NCI-H1105 treated with DMSO at 0.1 percent for 48 hours (cell line): ENCODE measurements at places on chromosomes 4 and X.
A peak's percentile ranks its signal among the peaks of the same experiment; 100 is the strongest.

- DNase-seq: peak; percentile 54
Observed at GRCh38 chr4:186725469-186726425, 2.1 kb upstream of the FAT1 start.

GRCh38 chr4:183097231-183098018 lies 1.6 kb upstream of the WWC2 start:
- DNase-seq: no peak

DNA sequence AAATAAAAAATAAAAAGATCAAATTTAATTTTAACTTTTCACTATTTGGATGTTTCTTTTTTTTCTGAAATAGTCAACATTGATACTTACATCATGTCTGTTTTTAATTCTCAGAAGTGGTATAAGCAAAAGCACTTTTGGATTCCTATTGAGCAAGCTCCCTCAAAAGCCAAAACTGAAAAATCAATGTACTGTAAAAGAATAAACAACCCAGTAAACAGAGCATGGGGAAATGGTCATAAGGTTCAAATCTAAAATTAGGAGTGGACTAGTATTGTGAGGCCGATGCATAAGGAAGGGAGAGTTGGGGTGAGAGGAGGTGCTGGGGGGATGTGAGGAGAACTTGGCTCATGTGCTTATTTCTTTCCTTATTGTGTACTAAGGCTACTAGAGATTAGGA lies 37.9 kb downstream of the NUDT6 start:
- no peak for DNase-seq

DNA sequence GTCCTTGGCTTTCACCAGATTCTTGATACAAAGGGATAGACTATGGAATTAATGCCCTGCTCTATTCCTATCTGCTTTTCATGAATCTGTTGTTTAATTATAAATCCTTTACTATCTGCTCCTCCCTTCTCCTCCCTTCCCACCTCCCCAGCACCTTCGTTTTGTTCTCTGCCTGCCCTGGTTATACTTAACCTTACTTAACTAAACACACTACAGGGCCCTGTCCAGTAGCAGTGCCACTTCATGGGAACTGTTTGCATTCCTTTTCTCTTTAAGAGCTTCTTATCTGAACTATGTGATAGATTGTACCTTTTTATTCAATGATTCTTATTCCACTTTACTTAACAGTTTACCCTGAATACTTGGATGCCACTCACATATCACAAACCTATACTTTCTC lies 830 bp downstream of the HOPX start:
- DNase-seq: no peak

DNA sequence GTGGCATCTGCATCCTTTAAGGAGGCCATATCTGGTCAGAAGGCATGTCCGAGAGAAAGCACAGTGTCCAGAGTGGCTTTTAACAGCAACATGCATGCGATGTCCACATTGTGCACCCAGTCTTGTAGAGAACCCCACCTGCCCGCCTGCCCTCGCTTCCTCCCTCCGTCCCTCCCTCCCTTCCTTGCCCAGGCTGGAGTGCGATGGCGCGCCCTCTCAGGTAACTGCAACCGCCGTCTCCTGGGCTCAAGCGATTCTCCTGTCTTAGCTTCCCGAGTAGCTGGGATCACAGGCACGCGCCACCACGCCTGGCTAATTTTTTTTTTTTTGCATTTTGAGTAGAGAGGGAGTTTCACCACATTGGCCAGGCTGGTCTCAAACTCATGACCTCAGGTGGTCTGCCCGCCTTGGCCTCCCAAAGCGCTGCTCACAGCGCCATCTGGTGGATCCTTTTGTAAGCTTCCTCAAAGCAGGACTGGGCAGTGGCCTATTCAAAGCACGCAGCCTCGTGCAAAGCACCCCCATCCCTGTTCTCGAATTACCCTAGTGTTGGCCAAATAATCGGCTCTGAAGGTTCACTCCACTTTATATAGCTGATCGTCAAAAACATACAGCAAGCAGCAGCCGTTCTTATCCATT lies 15.0 kb downstream of the BRCC3 start:
- DNase-seq: peak; percentile 6

DNA sequence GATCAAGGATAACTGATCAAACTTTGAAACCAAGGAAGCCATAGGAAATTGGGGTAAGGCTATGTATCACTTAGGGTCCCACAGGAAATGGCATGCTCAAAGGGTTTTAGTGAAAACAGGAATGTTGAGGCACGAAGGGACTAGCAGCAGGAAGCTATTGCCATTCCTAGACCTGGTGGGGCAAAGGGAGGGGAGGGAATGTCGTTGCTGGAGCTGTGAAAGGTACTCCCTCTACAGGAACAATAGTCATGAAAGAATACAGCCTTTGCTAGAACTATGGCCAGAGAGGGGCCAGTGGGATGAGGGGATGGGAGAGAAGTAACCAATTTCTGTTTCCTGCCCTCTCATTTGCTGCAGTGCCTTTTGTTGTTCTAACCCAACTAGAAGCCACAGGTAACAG lies 11.9 kb downstream of the REPS2 start:
- no peak for DNase-seq

GRCh38 chrX:69321789-69322188 lies 156.5 kb upstream of the PJA1 start:
- no peak for DNase-seq

DNA sequence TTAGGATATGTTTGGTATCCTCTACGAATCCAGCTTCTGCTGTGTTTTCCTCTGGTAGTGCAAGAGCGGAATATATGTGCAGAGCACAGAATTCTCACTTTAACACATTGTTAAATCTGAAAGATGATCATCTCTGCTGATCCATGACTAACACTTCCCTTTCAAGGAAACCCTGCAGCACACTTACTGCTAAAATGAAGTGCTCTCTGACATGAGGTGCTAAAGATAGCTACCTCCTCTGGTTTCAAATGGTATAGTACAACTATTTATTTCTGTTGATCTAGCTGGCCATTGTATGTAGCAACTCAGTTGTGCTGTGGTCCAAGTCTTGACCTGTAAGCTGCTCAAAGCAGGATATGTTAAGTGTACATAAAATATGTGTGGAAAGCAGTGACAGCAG lies 162.4 kb upstream of the FMR1 start:
- DNase-seq: no peak

GRCh38 chr4:87939978-87940690 lies 35.4 kb upstream of the SPP1 start:
- DNase-seq: no peak

DNA sequence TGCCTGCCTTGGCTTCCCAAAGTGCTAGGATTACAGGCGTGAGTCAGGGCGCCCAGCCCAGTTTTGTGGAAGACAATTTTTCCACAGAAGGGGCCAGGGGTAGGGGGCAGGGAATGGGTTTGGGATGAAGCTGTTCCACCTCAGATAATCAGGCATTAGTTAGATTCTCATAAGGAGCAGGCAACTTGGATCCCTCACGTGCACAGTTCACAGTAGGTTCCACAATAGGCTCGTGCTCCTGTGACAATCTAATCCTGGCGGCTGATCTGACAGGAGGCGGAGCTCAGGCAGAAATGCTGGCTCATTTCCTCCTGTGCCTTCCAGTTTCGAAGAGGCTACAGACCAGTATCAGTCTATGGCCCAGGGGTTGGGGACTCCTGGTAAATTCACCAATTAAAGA lies 491.6 kb upstream of the AADAT start:
- DNase-seq: no peak

DNA sequence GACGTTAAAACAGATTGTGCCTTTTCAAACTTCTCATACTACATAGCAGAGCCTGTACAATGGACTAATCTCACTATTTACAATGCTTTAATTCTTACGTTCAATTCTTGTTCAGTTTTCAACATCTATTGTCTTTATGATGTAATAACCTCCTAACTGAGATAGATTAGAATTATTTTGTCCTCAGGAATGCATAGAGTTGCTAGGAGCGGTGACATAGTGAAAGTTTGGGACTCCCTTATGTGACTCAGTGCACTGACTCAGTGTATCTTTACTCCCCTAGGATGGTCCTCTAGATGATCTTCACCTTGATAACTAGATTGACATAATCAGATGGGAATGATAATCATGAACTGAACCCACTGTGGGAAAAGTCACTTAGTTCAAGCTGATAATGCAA lies 151.5 kb downstream of the VEGFC start:
- no peak for DNase-seq
